ENCODE measurements at places on chromosomes 5 and 9. TPM values are rescaled to one million over a fixed set of nuclear protein-coding genes. Genes with fewer than 3 reads are reported as not detected.

Gene TNFSF15
- polyA plus RNA-seq = 0.76 TPM

Gene CDKN2B
- 13.8 TPM for polyA plus RNA-seq

DNA sequence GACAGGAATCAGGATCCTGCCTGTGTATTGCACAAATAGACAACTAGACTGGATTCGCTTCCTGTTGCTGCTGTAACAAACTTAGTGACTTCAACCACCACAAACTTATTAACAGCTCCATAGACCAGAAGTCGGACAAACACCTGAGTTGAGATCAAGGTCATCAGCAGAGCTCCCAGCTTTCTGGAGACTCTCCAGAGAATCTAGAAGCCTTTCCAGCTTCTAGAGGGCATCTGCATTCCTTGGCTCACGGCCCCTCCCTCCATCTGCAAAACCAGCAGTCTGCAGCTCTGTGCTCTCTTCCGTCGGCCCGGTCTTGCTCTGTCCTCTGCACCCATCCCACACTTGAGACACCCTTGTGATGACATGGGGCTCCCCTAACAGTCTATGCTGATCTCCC lies 99.1 kb downstream of the KCNT1 start:
- DNase-seq = no peak

- no peak for DNase-seq
Measured at GRCh38 chr5:135951257-135951656, 3.5 kb downstream of the LECT2 start.

GRCh38 chr5:141848744-141849414 lies 29.3 kb downstream of the PCDH1 start:
- peak; percentile 76 for DNase-seq

GRCh38 chr5:104793031-104793754 lies 1230.6 kb upstream of the NUDT12 start:
- DNase-seq = peak; percentile 58

DNA sequence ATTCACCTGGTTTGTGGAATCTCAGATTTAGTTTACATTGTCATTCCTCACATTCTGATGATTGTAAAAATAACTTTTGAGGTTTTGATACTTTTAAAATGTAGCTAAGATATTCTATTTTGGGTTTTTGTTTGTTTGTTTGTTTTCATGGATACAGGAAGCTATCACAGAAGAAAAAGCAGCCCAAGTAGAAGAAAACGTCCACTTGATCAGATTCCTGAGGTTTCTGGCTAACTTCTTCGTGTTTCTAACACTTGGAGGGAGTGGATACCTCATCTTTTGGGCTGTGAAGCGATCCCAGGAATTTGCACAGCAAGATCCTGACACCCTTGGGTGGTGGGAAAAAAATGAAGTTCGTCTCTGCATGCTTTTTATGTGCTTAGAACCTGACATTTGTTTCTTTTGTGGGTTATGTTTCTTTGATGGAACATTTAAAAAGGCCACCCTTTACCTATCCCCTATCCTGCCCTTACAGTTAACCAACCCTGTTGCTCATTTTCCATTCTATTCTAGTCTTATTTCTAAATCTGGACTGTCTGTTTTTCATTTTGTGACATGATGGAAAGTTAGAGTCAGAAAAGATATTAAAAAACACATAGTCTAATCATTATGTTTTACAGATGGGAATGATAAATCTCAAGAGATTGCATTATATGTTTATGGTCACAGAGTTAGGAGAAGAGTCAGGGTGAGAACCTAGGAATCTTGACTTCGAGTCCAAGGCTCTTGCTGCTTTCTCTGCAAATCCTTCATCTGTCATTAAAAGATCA lies 163.7 kb downstream of the ALDH1A1 start:
- DNase-seq = no peak
